ENCODE measurements at places on chromosomes 7 and 10.

- DNase-seq: no peak
Measured at GRCh38 chr10:112538168-112538567, 91.2 kb downstream of the VTI1A start.

DNA sequence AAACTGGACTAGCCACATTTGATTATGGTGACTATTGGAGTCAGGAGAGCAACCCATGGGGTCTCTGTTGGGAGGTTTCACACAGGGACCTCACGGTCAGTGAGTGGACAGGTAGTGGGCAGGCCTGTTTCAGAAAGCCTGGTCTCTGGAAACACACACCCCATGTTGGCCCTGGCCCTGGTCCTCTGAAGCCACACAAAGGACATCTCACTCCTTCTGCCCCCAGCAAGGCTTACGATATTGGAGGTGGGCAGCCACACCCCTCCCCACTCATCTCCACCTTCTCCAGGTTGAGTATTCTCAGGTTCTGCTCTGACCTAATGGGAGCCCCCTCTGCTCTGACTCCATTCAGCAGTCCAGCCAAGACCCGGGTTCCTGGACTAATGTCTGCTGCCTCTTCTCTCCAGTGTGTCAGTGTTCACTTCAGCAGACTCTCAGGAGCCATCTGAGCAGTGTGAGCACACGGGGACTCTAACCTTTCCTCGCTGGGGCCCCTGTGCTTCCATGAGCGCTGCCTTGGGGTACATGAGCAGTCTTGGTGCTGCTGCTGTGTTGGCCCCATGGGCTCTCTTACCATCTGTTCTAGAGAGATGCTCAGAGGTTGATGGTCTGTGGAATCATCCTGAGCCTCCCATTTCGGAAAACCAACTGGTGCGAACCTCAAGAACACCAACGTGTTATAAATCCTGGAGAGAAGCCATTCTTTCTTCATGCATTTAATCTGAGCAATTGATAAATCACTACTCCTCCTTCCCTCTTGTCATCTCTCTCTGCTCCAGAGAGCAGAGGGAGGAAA, 748.6 kb downstream of the GRID1 start:
- DNase-seq: no peak

DNA sequence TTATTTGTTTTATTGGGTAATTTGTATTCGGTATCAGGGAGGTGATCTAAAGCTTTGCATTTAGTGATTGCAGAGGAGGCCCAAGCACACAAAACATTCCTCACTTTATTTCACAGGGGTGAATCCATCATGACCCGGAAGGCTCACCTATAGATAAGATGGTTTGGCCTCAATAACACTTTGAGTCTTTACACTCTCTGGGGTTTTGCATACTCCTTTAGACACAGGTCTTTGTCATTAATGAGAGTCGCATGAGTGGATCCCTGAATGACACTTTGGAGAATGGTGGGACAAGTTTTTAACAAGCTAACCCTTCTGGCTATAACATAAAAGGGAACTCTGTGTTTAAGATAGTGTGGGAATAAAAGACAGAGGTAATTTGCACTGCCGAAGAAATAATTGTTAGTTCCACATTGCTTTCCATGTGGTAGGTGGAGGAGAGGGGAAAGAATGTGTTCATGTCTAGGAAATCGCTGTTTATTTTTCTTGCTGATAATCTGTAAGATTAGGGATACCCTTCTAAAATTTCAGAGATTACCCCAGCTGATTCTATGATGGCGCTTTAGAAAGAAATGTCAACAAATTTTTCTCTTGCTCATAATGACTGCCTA, 455.8 kb downstream of the TFEC start:
- DNase-seq: no peak

DNA sequence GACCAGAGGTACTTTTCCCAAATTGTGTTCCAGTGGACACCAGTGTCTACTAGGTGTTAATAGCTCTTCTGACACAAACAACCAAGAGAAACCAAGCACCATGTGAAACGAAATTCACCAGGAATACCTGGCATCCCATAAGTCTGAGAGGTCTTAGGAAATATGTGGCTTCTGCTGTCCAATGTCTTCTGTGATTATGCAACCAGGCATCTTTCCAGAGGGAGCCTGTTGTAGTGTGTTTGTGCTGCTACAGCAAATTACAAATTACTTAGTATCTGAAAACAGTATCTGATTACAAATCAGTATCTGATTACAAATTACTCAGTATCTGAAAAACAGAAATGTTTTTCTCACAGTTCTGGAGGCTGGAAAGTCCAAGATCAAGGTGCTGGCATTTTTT, 133.6 kb upstream of the NPVF start:
- no peak for DNase-seq

DNA sequence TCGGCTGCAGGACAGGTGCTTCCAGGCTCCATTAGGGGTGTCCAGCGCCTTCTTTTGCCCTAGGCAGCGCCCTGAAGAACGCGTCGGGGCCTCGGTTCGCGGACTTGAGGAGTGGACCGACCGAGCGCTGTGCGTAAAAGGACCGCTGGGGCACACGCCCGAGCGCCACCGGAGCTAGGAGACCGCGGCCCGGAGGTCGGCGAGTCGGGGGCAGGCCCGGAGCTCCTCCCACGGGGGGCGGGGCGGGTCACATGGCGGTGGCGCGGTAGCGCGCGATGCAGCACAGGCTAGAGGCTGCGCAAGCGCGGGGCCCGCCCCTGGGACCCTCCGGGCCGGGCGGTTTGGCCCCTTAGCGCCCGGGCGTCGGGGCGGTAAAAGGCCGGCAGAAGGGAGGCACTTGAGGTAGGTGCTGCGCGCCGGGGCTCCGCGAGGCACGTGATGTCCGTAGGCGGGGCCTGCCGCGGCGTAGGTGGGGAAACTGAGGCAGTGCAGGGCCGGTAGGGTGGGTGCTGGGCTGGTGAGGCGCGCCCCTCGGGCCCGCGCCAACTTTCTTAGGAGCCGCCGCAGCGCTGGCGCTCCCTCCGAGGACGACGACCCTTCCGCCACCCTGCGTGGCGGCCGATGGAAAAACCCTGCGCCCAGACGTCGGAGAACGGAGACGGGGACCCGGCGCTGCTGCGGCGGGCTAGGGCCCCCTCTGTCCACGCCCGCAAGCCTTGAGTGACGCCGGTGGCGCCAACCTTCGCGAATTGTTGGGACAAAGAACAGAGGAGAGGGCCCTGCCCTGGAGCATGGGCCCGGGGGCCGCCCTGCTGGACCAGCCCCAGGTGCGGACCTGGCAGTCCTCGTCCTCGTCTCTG, at the start of gene PRXL2A:
TSS of gene PRXL2A (plus strand) at position 310 of the 860 bp plus-strand sequence. CDS start 11,917 bp downstream, outside the sequence.
- DNase-seq: peak; percentile 42

DNA sequence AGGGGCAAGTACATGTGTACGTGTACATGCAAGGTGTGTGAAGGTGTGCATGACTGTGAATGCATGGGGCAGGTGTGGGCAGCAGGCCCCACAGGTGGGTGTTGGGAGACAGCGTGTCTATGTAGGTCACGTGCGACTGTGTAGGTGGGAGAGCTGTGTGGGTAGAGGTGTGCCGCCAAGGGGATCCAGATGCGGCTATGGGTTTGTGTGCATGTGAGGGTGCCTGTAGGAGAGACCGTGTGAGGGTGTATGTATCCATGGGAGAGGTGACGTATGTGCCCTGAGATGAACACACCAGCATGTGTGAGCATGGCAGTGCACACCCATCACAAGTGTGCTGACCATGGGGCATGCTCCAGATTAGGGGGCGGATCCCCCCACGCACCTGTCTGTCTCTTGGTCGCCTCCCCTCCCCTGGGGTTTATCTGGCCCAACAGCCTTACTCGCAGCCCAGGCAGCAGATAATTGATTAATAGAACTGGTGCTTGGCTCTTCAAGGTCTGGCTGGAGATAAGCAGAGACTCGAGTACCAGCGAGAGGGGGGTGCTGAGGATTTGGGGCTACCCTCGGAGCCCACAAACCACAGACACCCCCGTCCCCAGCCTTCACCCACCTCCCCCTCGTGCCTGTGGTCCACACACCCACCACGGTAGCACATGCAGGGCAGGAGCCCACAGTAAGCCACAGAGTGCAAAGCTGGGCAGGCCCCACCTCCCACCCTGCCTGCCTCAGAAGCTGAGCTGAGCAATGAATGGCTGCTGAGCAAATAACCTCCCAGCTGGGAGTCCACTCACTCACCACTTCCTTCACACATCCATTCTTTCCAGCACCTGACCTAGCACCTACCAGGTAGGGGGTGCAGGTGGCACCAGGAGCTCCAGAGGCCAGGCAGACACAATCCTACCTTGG, 41.4 kb upstream of the ZMIZ1 start:
- no peak for DNase-seq

DNA sequence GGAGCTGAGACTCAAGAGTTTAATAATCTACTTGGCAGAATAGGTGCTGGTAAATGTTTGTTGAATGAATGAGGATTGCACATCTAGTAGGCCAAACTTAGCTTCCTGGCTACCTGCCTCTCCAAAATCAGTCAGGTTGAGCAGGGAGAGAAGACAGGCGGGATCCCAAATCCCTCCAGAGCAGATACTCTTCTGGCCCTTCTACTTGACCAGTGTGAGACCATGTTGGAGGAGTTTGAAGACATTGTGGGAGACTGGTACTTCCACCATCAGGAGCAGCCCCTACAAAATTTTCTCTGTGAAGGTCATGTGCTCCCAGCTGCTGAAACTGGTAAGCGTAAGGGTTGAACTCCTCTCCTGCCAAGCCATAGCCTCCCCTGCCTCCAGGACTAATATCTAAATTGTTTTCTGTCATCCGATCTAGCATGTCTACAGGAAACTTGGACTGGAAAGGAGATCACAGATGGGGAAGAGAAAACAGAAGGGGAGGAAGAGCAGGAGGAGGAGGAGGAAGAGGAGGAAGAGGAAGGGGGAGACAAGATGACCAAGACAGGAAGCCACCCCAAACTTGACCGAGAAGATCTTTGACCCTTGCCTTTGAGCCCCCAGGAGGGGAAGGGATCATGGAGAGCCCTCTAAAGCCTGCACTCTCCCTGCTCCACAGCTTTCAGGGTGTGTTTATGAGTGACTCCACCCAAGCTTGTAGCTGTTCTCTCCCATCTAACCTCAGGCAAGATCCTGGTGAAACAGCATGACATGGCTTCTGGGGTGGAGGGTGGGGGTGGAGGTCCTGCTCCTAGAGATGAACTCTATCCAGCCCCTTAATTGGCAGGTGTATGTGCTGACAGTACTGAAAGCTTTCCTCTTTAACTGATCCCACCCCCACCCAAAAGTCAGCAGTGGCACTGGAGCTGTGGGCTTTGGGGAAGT, 2.2 kb upstream of the MBLAC1 start:
- no peak for DNase-seq

- DNase-seq: no peak
Measured at GRCh38 chr7:1864161-1864940, 194.3 kb downstream of the ELFN1 start.

DNA sequence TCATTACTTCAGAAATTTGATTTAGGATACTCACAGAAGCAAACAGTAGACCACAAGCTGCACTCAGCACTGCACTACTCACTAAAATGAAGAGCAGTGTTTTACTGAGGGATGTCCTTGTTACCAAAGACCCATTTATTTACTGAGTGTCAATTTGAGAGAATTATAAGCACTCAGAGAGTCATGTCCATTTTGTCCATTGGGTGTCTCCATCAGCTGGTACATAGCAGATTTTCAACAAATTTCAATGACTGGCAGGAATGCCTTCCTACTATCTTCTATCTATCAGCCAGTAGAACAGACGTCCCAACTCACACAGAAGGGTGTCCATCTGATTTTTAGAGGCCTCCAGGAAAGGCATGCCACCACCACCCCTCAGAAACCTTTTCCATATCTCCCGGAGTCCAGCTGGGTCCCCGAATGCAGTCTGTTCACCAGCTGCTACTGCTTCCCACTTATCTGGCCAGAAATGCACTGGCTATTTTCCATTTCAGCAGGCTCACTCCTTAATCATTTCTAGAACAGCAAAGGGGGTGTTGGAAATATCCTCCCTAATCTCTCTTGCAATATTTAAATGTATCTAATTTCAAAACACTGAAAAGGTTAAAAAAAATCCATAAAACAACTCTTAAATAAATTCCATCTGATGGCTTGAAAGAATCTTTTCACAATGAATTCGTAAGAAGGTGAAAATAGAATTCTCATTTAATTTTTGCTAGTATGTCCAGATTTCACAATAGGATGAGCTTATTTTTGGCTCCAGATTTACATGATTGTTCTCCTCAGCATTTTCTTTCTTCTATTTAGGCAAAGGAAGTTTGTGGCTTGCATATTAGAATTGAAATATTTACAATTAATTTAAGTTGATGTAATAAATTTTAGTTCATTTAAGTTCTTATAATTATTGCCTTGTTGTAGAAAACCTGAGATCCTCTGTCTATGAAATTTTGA, 1164.0 kb upstream of the CELF2 start:
- DNase-seq: no peak

DNA sequence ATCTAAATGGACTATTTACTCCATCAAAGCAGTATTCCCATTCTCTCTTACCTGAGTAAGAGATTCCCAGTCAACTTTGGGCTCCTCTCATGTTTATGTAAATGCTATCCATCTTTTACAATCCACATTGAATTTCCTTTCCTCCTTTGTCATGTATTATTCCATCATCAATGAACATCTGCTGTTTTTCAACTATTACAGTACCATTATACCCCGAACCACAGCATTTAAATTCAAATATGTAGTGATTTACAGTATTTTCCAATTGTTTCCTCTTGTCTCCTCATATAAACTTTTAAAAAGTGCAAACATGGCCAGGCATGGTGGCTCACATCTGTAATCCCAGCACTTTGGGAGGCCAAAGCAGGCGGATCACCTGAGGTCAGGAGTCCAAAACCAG, 20.3 kb downstream of the PCLO start:
- DNase-seq: no peak

- DNase-seq: no peak
Measured at GRCh38 chr7:27897441-27897847, 157.5 kb downstream of the TAX1BP1 start.

- DNase-seq: peak; percentile 30
Measured at GRCh38 chr7:129947049-129947448, 5.7 kb downstream of the UBE2H start.

- no peak for DNase-seq
Measured at GRCh38 chr7:143258831-143259230, 4.4 kb upstream of the GSTK1 start.

- DNase-seq: peak; percentile 52
Measured at GRCh38 chr7:7221599-7222038, 39.3 kb downstream of the C1GALT1 start.

GRCh38 chr10:124142006-124142739, 48.8 kb upstream of the CHST15 start:
- no peak for DNase-seq

- DNase-seq: peak; percentile 31
Measured at GRCh38 chr10:17387861-17388503, 66.4 kb downstream of the ST8SIA6 start.

DNA sequence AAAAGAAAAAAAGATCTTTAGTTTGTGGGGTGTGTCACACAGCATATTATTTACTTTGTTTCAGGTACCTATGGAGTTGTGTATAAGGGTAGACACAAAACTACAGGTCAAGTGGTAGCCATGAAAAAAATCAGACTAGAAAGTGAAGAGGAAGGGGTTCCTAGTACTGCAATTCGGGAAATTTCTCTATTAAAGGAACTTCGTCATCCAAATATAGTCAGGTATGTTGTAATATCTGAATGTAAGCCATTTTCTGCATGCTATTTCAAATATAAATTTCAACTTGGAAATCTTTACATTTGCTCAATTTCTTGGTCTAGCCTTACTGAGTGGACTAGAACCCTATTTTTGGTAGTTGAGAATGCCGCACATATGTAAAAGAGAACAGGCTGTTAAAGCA, 6.4 kb downstream of the CDK1 start:
- DNase-seq: no peak

- DNase-seq: no peak
Measured at GRCh38 chr7:25752967-25753791, 398.8 kb upstream of the NFE2L3 start.
